ENCODE measurements at places on chromosomes 3 and 15.

- DNase-seq = no peak
Measured at GRCh38 chr15:64574301-64575017, 114.1 kb downstream of the ZNF609 start.

DNA sequence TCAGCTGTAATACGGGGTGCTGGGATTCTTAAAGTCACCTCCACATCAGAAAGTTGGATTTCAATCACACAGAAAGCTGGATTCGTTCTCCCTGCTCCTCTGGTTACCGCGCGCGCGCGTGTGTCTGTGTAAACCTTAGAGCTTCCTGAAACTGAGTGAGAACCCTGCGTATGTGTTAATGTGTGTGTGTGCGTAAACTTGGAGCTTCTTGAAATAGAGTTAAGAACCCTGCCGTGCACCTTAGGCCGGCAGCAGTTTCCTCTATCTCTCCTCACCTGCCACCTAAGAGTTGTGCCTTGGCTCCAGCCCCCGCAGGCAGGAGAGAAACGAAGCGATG is 531 bp downstream of the LZTFL1 start:
- no peak for DNase-seq

- no peak for DNase-seq
Measured at GRCh38 chr3:52092891-52093290, 36.5 kb upstream of the DUSP7 start.

DNA sequence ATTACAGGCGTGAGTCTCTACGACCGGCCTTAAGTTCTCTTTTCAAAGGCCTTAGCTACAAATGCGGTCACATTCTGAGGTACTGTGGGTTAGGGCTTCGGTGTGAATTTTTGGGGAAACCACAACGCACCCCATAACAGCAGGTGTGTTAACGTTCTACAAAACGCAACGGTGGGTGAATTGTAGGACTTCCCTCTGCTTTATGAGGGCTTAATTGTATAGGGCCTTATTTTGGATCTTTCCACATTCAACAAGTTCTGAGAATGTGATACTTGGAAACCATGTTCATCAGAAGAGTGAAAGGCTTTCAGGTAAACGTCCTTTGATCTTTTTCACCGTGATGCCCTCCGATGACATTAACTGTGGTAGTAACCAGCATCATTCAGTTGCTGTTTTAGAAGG is 998.6 kb upstream of the CFAP20DC start:
- DNase-seq = no peak

GRCh38 chr3:186882150-186882524 is 39.6 kb downstream of the ADIPOQ start:
- no peak for DNase-seq

- DNase-seq = no peak
Measured at GRCh38 chr3:50563867-50564266, 3.7 kb downstream of the C3orf18 start.

DNA sequence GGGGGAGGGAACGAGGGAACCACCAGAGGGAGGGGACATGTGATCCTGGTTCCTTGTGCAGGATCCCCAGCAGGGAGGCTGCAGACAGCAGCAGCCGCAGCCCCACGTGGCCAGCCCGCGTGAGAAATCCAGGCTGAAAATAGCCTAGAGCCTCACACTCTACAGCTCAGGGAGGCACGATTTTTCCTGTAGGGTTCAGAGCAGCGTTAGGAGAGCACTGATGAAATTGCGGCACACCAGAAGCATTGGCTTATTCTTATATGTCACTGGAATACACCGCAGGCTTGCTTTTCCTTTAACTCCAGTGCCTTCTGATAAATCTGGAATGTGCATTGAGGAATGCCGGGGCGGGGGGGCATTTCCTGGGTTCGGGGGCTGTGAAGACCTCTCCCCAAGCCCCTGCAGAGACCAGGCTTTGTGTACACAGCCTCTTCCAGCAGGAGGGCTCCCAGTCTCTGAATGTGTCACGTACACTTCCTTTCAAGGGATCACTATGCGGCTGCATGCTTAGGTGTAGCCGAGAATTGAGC is 193.0 kb downstream of the ATP10A start:
- no peak for DNase-seq

DNA sequence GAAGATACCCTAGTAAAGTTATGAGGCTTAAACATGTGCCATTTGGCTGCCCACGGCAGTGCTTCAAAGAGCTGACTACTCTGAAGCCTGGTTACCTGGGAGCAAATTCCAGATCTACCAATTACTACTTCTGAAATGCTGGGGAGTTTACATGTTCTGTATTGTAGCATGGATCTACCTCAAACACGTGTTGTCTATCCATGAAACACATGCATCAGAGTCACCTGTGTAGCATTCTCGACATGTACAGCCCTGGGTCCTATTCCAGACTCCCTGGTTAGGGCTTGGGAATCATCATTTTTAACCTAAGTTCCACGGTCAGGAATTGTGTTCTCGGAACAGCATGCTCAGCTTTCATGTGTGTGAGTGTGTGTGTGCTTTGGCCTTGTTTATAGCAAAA is 599.3 kb upstream of the MDFIC2 start:
- no peak for DNase-seq

DNA sequence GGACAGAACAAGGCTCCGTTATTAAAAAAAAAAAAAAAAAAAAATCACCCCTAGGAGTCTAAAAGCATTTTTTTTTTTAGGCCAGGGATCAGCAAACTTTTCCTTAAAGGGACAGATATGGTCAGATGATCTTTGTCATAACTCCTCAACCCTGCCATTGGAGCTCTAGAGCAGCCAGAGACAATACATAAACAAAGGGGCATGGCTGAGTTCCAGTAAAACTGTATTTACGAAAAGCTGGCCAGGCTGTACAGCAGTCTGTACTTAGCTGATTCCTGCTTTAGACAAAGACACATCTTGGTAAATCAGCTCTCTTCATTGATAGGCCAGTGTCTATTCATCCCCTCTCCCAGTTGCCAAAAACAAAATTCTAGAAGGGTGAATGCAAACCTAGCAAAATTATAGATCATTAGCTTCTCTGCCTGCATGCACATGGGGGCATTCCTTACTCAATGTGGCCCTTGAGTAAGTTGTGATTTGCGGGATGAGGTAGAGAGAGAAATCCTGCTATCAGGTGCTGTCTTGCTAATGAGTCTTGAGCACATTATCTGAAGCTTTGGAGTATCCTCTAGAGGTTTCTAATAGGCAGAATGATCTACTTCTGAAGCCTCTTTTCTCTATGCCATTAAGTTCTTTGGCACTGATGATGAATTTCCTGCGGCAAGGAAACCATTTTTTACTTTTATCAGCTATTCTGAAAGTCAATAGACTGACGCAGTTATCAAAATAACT is 35.2 kb downstream of the SENP8 start:
- DNase-seq = no peak

GRCh38 chr15:66803182-66803729 is 101.2 kb downstream of the SMAD6 start:
- DNase-seq = no peak

GRCh38 chr3:112811131-112811884 is 35.4 kb downstream of the CD200R1L start:
- DNase-seq = peak; percentile 6

DNA sequence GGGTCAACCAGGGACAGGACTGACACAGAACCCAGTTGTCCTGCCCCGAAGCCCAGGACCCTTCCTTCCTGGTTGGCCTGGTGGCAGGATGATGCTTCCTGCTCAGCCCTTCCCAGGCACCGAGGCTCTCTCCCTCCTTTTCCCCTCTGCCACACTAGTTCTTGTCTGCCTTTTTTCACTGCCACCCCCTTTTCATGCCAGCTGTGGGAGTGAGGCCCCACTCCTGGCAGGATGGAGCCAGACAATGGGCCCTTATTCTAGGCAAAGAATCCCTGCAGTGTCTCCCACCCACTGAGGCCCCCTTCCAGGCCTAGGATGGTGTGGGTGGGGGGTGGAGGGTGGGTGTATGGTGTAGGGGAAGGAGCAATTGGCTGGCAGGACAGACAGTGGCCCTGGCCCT is 1.1 kb upstream of the SCAMP5 start:
- no peak for DNase-seq

DNA sequence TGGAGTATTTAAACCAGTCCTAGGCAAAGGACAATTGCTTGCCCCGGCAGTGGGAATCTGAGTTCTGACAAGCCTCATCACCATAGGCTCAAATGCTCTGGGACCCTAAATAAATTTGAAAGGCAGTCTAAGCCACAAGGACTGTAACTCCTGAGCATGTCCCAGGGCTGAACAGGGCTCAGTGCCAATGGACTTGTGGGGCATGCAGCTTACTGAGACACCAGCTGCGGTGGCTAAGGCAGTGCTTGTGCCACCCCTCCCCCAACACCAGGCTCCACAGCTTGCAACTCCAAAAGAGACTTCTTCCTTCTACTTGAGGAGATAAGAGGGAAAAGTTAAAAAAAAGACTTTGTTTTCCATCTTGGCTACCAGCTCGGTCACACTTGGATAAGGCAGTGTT is 289.7 kb upstream of the DCBLD2 start:
- DNase-seq = no peak

DNA sequence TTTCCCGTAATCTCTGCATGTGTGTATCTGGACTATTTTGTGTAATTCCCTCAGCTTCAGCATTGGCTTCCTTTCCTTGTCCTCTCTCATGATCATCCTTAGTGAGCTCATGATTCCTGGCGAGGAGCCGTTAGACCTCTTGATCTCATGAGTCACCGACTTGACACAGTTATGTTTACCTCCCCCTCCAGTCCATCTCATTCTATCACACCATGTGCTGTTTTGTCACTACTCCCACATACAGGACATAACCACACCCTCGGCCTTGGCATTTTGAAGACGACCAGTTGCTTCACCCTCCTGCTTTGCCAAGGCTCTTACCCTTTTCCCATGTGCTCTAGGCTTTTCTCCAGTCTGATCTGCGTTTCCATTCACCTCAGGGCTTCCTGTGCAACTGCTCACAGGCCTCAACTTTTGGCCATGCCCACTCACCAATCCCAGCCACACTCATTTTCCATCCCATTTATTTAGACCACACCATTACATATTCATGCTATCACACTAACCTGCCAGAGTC is 41.5 kb downstream of the CP start:
- DNase-seq = no peak

DNA sequence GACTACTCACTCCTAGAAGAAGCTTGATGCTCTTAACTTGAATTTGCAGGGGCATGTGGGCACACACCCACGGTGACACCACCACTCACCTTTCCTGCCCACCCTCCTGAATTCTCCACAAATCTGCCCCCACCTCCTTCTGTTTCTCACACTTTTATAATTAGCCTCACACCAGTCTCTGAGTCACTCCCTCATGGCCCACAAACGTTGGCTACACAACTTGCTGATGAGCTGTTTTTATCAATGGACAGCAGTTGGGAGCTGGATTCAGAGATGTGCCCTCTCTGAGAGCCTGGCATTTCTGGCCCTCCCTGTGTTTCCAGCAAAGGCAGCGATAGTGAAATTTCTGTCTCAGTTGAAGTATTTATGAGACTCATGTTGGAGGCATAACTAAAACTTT is 1.3 kb downstream of the COLQ start:
- no peak for DNase-seq

DNA sequence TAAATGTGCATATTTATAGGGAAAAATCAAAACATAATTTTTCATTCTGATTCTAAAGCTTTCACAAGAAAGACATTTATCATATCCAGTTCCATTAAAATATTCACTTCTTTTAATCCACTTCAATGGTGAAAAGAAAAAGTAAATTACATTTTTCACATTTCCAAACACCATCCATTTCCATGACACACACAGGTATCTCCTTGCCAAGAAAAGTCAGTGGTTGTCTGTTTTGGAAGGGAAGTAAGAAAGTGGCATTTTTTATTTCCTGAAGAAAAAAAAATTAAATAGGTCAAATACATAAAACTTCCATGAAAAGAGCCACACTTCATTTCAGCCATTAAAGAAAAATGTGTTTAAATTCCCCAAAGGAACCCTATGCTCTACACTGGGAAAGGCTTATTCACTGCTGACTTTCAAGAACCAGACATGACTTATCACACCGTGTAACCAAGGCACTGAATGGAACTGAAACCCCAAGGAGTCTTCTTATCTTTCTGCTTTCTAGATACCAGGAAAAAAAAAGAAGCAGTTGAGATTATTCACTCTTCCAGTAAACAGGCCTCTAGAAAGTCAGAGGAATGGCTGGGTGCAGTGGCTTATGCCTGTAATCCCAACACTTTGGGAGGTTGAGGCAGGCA is 44.5 kb downstream of the OSBPL10 start:
- no peak for DNase-seq

GRCh38 chr3:53222183-53222901 is 33.5 kb downstream of the TKT start:
- no peak for DNase-seq

DNA sequence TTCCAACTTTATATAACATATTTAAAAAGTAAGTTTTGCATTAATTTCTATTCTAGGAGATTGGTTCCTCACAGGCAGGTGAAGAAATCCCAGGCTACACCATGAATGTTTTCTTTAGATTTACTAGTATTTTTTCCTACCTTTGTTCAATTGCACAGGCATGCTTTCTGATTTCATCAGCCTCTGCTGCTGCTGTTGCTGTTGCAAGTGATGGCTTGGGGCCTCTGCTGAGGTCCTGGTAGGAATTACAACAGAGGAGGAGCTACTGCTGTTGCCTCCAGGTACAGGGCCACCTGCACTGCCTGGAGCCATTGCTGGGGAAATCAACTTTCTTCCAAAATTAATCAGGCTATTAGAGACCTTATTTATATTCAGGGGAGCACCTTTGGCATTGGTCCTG is 353.3 kb downstream of the PLCL2 start:
- no peak for DNase-seq

GRCh38 chr15:73079565-73079964 is 27.3 kb downstream of the NEO1 start:
- no peak for DNase-seq

DNA sequence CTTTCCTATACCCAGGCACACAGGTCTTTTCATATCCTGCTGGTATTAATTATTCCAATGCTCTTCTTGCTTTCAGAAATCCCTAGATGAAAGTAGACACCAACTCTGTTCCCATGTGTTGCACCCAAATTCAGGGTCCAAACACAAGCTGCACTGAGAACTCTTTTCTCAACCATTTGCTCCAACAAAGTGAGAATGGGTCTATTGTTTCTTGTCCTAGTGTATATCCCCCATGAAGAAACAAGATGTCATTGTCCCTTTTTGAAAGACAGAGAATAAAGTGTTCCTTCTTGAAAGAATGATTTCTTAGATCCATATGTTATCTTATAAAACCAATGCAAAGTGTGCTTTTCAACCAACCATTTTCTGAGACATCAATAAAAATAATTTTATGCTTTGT is 353.7 kb downstream of the CNTN6 start:
- DNase-seq = no peak

- no peak for DNase-seq
Measured at GRCh38 chr3:16378920-16379319, 113.9 kb downstream of the OXNAD1 start.

DNA sequence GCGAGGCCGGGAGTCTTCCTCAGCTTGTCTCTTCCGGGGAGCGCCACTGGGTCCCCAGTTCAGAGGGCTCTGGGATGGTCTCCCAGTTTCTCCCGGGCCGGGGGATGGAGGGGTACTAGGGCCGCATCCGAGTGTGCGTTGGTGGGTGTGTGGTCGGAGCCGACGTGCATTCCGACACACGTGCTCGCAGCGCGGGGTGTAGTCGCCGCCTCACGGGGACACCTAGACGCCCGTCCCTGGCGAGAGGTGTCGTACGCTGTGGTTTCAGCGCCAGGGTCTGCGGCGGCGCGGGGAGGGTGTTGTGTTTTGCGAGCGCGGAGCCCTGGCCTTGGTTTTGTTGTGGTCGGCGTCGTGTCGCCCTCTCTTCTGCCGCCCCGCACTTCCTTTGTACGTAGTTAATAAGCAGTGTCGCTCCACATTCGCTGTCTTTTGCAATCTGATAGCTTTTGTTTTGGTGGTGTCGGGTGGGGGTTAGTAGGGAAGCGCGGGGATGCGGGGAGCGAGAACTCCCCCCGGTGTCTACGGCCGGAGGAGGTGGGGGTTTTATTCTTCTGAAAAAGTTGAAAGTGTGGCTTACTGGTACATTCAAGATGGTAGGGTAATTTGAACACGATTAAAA is 2.2 kb downstream of the IGF1R start:
- no peak for DNase-seq

Measured in SK-N-DZ (cell line).